ENCODE measurements at places on chromosomes 1 and 21.

DNA sequence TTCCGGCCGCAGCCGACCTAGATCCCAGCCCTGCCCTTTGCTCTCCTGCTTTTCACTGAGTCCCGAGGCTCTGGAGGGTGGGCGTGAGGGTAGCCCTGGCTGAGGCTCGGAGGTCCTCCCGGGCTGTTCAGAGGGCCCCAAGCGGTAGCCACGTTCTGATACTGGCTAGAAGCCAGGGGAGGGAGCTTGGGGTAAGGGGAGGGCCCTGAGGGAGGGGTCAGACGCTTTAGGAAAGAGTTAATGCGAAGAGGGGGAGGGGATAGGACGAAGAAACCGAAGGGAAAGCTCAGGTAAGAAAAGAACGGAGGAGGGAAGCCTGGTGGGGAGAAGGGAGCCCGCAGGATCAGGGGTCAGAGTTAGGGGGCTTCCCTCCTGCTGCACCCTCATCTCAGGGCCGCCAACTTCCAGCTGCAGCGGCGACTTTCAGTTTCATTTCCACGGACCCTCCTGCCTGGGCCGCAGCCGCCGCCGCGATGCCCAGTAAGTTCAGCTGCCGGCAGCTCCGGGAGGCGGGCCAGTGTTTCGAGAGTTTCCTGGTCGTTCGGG lies at the start of gene MOV10:
TSS of gene MOV10 (plus strand) at position 220 of the 546 bp plus-strand sequence. CDS start at position 474, 254 bp downstream.
- DNase-seq = peak; percentile 76

- peak; percentile 34 for DNase-seq
These were observed 144.9 kb upstream of the HOOK1 start for GRCh38 chr1:59669752-59670312.

DNA sequence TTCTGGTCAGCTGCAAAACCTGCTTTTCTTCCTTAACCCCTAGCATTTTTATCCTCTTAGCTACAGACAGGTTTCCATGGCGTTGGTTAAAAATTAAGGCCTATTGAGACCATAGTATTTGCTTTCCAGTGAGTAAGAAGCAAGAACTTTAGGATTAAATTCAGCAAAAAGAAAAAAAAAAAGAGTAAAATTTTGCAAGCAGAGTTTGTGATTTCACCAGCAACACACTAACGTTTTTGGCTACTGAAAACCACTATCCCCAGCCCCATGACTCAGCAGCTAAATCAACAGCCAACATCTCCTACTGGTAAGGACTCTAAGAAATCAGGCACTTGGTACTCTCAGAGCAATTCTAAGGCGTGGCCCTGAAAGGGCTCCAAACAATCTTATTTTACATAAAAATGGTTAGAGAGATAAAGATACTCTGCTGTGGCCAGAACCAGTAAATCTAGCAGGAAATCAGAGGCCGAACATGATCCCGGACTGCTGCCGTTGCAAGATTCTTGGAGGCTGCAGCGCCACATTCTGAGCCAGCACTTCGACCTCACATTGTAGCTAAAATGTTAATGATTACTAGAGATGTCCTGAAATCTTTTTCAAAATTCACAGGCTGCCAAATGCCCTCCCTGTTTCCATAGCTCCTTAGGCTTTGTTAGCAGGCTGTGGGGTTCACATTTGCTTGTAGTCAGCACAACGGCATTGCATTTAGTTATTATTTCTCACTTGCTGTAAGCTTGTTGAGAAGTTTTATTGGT lies 1.6 kb upstream of the ENO1 start:
- peak; percentile 85 for DNase-seq

GRCh38 chr1:224151117-224151516 lies 31.9 kb upstream of the DEGS1 start:
- no peak for DNase-seq

DNA sequence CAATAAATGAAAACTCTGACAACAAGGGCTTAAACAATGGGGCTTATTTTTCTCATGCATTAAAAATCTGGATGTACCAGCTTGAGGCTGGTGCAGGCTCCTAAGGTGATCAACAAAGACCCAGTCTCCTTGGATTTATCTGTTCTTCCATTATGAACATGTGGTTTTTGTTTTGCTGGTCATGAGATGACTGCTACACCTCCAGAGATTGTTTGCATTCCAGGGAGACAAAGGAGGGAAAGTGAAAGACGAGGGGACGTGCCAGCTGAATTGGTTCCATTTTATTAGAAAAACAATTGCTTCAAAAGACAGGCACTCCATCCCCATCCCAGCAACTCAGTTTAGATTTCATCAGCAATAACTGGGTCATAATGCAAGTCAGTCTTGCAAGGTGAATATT lies 90.9 kb upstream of the KCNK1 start:
- no peak for DNase-seq

- DNase-seq = no peak
These were observed 443.5 kb upstream of the B3GALT2 start for GRCh38 chr1:193629875-193630274.

GRCh38 chr1:62367005-62367557 lies 47.8 kb upstream of the KANK4 start:
- DNase-seq = no peak

Data from mammary epithelial cell (primary cell).